NCI-H1417 (cell line): ENCODE measurements at places on chromosomes 3 and 15.

- DNase-seq, result no peak
These were observed 70.6 kb downstream of the SMAD6 start for GRCh38 chr15:66772604-66773128.

- no peak for DNase-seq
These were observed 687.9 kb downstream of the MECOM start for GRCh38 chr3:168975576-168975975.

- peak; percentile 69 for DNase-seq
These were observed at the start of gene P4HTM for GRCh38 chr3:48989796-48990635. Gene P4HTM, plus strand, starts transcription at chr3:48990241. Its CDS starts 16 bp downstream, at chr3:48990257.

- no peak for DNase-seq
These were observed 85.3 kb downstream of the VGLL4 start for GRCh38 chr3:11558411-11558903.

DNA sequence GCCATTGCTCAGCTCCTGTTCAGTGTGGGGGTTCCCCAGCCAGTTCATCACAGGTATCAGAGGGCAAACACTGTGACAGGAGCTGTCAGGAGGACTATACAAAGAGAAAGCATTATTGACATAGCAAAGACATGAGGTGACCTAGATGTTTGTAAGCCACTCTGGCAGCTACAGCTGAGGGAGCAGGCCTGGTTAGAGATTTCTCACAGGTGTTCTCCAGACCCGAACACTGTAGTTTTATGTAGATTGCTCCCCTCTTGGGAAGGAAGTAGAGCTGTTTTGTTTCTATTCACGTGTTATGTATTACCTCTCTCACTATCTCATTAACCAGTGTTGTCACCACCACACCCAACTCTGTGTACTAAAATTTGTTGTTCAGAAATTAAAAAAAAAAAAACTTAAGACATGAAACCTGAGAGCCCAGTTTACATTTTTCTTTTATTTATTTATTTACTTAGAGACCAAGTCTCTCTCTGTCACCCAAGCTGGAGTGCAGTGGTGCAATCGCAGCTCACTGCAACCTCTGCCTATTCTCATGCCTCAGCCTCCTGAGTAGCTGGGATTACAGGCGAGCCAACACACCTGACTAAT, 123.7 kb downstream of the RBPMS2 start:
- DNase-seq, result peak; percentile 21

GRCh38 chr15:78035321-78035751, 42.2 kb downstream of the TBC1D2B start:
- no peak for DNase-seq

GRCh38 chr15:71627188-71627587, 183.2 kb upstream of the NR2E3 start:
- no peak for DNase-seq

- no peak for DNase-seq
These were observed 22.0 kb upstream of the GNB5 start for GRCh38 chr15:52213206-52213605.

DNA sequence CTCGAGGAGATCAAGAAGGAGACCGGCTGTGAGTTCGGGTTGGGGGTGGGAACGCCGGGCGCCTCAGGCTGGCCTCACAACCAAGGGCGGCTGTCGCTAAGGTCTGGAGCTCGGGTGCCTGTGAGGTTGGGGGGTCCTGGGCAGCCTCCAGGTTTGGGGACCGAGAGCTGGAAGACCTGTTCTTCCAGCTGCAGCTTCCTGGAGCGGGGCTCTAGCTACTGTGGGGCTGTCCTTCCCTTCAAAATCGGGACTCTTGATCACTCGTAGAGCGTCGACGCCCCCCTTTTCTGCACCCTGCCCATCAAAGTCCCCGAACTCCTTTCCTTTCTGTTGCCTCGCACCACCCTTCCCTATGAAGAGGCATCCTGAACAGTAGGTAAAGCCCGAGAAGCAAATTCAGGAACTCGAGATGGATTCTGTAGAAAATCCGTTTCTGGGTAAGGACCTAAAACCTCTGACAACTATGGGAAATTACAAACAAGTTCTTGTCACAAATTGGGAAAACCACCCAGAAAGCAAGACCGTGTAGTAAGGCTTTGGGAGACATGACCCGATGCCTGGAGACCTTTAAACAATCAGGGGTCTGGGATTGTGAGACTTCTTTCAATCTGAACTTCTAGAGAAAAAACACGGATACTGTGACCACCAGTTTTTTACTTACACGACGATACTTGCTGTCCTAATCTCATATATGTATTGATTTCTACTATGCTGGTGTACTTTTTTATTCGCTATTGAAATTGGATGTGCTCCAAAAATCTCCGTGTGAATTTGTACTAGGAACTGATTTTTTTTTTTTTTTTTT, 556 bp downstream of the CHP1 start:
- DNase-seq, result peak; percentile 31

GRCh38 chr3:139935866-139936817, 1.2 kb downstream of the CLSTN2 start:
- peak; percentile 75 for DNase-seq

DNA sequence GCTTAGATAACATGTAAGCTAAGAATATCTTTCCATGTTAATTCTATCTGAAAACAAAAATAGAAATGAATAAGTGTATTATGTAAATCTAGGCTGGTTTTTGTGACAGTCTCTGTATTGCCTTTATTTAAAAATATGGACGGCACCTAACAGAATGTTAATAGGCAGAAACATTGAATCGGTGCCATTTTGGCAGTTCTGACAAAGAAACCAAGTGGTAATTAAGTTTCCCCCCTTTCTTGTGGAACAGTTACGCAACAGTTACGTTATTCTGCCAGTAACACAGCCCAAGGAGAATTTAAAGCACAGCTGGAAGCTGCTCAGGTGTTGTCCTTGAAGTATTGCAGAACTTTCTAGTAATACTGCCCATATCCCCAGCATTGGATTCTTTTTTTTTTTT, 21.5 kb downstream of the LARS2 start:
- no peak for DNase-seq

GRCh38 chr15:98581715-98582114, 66.6 kb upstream of the IGF1R start:
- no peak for DNase-seq

GRCh38 chr3:147713234-147714133, 304.3 kb downstream of the ZIC1 start:
- DNase-seq, result no peak

DNA sequence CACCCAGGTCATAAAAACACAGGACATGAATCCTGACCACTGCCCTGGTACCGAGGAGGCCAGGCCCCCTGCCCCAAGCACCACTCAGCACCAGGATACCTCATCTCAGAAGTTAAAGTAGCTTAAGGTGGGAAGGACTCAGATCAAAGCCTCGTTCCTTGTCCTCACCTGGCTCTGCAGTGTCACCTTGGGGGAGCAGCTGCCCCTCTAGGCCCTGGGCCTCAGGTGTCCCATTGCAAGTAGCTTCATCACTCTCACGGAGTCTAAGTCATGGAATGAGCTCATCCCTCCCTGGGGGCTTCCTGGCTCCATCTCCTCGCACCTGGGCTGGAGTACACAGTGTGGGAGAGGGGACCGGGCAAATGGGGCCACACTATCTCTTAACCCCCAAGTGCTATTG, 148.0 kb downstream of the TPRA1 start:
- DNase-seq, result no peak

GRCh38 chr3:9507586-9508578, 45.7 kb downstream of the LHFPL4 start:
- DNase-seq, result no peak

DNA sequence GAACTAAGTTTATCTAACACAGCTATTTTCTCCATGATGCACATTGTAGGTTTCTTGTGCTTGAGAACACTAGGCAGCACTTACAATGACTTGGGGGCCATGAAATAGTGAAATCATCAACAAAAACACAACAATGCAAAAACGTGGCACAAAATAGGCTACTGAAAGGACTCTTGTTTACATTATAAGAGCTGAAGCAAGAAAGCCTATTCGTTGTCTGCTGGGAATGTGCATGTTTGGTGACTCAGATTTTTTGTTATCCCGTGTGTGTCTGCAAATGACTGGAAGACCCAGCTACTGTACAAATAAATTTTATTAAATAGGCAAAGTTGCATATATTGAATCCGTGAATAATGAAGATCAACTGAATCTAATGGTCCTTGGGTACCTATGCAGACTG, 85.0 kb downstream of the TCF12 start:
- no peak for DNase-seq

DNA sequence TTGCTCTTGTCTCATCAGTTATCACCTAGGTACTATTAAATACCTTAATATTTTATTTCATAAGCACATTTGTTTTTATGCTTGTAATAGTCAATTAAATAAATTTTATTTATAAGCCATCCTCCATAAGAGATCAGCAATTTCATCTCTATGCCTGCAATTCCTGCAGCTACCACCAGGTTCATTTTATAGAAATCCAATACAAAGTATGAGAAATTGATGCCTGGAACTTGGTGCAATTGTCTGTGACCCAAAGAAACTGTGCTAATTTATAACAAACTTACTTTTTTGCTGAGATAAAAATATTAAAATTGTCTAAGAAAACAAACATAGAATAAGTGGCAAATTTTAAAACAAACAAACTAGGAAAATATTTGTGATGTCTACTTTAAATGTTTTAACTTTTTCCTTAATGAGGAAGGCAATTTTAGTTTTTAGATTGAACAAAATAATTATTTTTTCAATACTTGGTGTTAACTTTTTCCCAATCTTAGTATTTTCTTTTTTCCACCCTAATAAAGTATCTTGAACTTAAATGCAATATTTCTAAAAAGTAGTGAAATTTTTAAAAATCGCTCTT, 1026.6 kb downstream of the ROBO1 start:
- no peak for DNase-seq

GRCh38 chr3:80096909-80097308, 329.1 kb upstream of the ROBO1 start:
- no peak for DNase-seq

- DNase-seq, result no peak
These were observed 12.4 kb upstream of the SEC62 start for GRCh38 chr3:169954142-169954756.

GRCh38 chr3:48926425-48927392, 8.1 kb downstream of the ARIH2 start:
- no peak for DNase-seq

- no peak for DNase-seq
These were observed 23.1 kb downstream of the B3GALNT1 start for GRCh38 chr3:161082063-161082462.

GRCh38 chr15:66682865-66683264, 19.2 kb upstream of the SMAD6 start:
- no peak for DNase-seq

GRCh38 chr3:114569186-114569585, 275.4 kb downstream of the TIGIT start:
- DNase-seq, result no peak

DNA sequence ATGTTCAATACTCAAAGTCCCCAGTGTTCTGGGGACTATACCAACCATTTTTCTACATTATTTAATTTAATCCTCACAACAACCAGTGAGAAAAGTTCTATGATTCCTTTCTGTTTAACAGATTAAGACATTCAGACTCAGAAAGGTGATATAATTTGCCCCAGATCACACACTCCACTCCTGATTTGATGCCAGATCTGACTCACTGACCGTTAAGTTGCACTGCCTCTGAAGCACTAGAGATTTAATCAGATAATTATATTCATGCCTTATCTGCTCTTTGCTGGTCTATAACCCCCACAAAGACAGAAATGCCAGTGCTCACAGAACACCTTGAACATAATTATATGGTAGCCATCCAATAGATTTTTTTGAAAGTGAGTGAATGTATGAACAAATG, 501.0 kb downstream of the IGSF11 start:
- DNase-seq, result no peak

- DNase-seq, result no peak
These were observed 2.4 kb upstream of the PIK3R4 start for GRCh38 chr3:130748981-130749380.

- no peak for DNase-seq
These were observed 56.0 kb upstream of the PPARG start for GRCh38 chr3:12232785-12233300.

DNA sequence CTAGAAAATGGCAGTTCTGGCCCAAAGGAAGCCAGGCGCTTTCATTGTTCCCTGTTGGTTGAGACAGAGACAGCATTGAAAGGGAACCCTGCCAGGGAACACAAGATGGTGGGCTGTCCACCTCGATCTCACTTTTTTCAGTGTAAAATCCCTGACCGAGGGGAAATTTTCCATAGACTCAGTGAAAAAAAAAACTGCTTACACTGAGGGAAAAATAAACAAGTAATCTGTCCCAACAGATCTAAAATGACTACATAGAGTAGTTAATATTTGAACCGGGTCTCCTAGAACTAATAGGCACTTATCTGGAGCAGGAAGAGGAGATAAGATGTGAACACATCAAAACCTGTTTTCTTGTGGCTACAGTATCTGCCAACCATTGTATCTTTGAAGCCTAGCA, 763.4 kb upstream of the GOLIM4 start:
- DNase-seq, result no peak

GRCh38 chr3:176798680-176799079, 398.6 kb downstream of the TBL1XR1 start:
- DNase-seq, result no peak

GRCh38 chr3:10883478-10884234, 67.6 kb downstream of the SLC6A11 start:
- peak; percentile 6 for DNase-seq

- no peak for DNase-seq
These were observed 266.6 kb upstream of the SLITRK3 start for GRCh38 chr3:165462636-165463334.

DNA sequence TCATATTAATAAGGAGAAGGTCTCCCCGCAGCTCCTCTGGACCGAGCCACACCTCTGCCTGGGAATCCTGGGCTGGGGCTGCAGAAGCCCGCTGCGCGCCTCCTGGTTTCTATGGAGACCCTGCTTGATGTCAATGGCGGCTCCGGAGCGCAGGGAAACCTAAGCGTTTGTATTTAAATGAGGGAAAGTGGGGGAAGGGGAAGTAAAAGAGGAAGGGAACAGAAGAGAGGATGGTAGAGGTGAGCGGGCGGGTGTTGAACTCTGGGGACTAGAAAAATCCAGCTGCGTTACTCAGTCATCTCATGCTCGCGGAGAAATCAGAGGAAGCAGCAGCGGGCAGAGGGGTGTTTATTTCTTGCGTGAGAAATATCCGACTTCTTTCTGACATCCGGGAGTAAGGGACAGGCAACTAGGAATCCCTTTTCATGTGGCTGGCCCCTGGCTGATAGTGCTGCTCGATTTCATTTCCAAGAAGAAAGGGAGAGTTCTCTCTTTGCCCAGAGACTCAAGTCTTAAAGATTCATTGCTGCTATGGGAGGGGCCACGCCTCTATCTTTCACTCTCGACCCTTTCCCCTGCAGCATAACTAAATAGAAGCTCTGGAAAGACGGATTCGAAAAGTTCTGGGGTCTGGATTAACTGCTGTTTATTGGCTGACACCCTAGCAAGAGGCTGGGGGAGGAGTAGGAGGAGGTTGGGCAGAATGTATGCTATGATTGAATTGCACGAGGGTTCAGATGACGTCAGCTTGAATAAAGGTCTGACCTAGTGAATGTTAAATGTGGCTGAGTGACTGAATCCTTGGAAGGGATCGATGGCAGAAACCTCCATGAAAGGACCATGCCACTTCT, 110.5 kb upstream of the GAP43 start:
- peak; percentile 77 for DNase-seq

DNA sequence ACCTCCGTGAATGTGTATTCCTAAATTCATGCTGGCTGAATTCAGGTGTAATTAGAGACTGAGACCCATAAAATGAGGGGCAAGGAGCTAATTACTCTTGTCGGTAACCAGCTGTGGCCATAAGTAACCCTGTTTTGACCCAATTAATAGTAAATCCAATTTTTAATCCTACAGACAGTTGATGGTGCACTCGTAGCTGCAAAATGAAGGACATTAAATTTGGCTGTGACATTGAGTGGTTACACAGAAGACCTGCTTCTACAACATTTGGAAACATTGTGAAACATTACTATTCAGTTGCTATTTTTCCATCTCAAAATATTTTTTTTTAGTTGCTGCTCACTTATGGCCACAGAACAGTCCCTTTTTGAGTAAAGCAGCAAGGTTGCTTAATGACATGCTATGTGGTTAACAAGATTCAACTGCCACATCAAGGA, 33.0 kb downstream of the MBNL1 start:
- no peak for DNase-seq
